CD4-positive, alpha-beta T cell treated with Interleukin-12 subunit alpha and Interleukin-12 subunit beta, for 1 hour (primary cell): ENCODE measurements at places on chromosomes 5 and 9.

DNA sequence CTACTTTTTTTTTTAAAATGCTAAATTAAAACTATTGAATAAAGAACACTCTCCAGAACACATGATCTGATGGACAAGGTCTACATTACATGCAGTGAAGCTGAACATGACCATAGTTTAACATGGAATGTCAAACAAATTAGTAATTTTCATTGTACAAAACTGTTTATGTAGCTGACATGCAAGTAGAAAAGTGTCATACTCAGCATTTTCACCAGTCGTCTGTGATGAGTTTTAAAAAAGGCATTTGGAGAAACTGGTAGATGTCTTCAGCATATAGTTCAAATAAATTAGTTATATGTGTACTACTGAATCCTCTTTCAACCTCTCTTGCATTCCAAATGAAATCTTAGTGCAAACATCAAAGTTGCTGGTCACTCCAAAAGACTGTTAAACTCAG lies 301.9 kb downstream of the FER start:
- DNase-seq: no peak

GRCh38 chr5:36882250-36882649 lies 5.7 kb downstream of the NIPBL start:
- no peak for DNase-seq

- DNase-seq: no peak
Observed at GRCh38 chr9:69496846-69497450, 171.9 kb downstream of the ENTREP1 start.

GRCh38 chr5:53749621-53750020 lies 189.2 kb downstream of the NDUFS4 start:
- DNase-seq: no peak

DNA sequence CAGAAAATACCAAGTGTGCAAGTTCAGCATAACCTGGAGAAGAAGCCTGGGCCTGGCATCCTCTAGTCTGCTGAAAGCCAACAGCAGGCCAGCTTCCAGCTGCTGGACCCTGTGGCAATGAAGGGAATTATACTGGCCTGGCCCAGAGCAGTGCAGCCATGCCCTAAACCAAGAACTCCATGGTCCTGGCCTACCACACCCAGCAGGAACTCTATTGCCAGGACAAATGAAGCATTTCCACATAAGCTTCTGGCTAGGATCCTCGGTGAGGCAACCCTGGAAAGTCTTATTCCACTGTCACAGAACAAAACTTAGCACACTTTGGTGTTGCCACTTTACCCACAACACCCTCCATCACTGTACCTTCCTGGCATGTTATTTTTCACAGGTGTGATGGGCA lies 35.5 kb downstream of the CDK5RAP2 start:
- DNase-seq: no peak

GRCh38 chr5:77444356-77444755 lies 47.8 kb downstream of the WDR41 start:
- DNase-seq: no peak

GRCh38 chr5:56251918-56252553 lies 18.9 kb upstream of the ANKRD55 start:
- DNase-seq: no peak

DNA sequence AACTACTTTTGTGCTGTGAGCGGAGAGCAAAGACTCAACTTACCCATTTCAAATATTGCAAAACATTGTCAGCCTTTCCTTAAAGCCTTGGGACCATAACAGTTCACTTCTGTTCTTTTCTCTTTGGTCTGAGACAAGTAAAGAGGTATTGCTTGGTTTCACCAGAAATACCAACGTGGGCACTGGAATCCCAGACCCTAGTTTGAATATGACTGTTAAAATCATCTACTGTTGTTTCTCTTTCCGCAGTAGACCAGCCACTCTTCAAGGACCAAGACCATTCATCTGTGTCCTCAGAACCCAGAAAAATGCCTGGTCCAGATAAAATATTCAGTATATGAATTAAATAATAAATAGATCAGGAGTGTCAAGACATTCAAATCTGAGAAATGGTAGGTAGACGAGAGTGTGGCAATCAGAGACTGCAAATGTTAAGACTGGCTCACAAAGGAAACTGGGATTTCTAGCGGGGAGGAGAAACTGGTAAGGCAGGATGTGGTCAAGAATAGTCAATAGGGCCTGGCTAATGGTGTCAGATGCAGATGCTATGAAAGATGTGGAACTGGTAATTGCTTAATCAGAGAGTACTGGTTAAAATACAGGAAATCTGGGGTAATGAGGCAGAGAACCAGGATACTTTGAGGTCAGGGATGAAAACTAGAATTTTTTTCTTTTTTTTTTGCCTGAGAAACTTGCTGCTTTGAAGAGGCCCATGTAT lies 82.1 kb upstream of the IL33 start:
- DNase-seq: no peak

DNA sequence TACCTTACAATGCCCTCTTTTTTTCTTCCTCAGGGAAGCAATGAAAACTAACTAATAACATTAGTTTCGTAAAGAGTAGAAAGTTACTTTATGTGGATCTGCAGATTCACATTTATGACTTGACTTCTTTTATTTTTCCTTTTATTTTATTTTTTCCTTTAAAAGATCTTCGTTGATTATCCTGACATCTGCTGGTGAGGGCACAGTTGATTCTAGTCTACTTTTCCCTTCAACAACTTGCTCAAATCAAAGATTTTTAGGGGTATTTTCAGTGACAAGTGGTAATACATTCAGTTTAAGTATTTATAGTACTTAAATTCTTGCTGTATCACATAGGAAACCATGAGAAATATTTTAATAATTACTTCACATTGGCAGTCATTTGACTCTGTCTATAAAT lies 4.9 kb downstream of the EDIL3 start:
- DNase-seq: no peak

DNA sequence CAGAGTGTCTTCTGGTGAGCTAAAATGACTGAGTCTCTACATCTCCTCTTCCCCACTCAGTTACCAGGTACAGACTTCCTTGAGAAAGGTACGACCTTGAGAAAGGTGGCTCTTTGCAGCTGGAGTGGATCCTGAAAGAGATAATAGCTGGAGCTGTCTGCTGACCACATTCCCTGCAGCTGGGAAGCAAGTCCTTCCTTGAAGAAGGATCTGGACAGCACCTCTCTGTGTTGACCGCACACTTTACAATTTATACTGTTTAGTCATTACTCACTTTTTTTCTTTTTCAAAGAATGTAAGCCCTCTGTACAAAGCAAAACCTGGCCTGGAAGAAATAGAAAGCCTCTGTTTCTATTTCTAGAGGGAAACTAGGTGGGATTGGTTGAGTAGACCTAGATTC lies 148.8 kb downstream of the MACIR start:
- DNase-seq: no peak

DNA sequence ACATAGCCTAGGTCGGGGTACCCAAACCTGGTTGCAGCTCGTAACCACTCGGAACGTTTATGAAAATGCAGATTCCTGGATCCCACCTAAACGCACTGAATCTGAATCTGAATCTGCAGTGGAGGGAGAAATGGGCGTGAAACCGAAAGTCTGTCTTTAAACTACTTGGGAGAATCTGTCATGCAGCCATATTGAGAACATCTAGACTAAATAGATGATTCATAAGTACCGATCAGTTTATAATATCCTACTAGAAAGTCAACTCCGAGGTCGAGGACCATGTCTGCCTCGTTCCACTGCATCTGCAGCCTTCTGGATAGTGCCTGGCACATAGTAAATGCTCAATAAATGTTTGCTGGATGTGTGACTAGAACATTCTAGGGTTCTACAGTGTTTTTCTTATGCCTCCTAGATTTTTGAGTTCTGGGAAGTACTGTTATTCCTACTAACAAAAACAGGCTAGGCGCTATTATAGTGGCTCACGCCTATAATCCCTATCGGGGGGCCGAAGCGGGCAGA lies 632 bp downstream of the COQ4 start:
- no peak for DNase-seq

DNA sequence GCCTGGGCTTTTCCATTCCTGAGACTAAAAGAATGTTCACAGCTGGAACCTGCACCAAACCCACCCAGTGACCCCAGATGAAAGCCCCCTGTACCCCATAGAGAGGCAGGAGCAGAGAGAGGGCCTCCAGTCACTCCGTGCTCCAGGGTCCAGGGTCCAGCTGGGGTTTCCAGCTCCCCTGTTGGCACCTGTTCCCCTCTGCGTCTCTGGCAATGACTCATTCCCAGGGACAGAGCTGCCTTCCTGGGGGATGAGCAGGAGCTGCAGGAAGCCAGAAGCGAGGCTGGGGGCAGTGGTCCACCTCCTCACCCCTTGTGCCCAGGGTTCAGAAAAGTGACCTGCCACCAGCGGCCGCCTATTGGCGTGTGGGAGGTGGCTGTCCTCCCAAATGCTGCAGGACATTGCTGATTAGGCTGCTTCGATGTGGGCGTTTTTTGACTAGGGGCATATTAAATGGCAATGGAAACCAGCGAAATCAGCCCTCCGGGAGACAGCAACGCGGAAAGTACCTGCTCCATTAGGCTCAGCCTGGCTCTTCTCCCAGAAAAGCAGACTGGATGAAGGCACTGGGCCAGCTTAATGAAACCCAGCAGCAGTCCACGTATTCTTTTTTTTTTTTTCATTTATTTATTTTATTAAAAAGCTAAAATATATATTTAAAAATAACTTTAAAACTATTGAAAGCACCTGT lies 97.4 kb downstream of the DAP start:
- DNase-seq: no peak

DNA sequence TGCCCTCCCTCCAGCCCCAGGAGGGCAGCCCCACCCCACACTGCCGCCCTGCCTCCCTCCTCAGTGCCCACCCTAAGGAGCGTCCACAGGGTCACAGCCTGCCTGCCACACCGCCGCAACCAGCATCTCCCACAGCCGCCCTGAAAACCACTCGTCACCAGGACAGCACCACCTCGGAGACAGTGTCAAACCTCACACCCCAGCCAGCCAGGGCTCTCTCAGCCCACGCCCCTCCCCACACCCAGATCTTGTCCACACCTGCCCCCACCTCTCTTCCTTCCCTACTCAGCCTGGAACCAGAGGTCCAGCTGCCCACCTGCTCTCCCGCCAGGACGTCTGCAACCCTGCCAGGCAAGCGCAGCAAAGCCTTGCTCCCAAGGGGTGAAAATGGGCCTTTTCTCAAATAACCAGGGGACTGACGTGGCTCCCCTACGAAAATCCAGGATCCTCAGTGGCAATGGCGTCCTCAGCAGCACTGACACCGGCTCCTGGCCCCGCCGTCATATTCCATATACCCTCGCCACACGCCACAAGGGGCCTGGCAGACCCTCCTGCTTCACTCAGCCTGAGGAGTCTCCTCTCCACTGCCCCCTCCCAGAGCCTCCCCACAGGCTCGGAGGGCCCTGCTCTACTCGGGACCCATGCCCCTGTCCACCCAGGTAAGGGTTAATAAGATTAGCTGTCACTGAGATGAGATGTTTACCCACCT lies 71.0 kb upstream of the ADAMTS2 start:
- no peak for DNase-seq

- no peak for DNase-seq
Observed at GRCh38 chr9:114289571-114290481, 33.1 kb upstream of the ORM1 start.

DNA sequence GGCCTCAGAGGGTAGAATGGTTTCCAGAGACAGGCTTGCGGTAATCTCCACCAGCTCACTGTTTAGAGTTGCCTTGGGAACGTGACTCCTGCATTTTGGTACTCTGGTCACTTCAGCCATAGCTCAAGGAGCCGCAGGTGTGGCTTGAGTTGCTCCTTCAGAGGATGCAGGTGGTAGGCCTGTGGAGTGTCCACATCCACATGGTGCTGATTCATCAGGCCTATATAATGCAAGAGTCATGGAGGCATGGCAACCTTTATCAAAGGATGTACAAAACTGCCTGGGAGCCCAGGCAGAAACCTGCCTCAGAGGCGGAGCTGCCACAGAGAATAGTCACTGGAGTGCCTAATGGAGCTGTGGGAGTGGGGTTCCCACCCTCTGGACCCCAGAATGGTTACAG lies 114.2 kb downstream of the ANXA1 start:
- DNase-seq: no peak

- DNase-seq: no peak
Observed at GRCh38 chr5:144276034-144276822, 105.6 kb downstream of the KCTD16 start.

GRCh38 chr9:94916956-94917355 lies 190.5 kb downstream of the AOPEP start:
- DNase-seq: no peak
